Motor neuron (in vitro differentiated cells): ENCODE measurements at places on chromosomes 3 and 15. TPM values are rescaled to one million over a fixed set of nuclear protein-coding genes. Genes with fewer than 3 reads are reported as not detected.
A peak's percentile ranks its signal among the peaks of the same experiment; 100 is the strongest.

The TOMM70 gene
- 72.5 and 74.3 TPM in 2 replicates for total RNA-seq

DNA sequence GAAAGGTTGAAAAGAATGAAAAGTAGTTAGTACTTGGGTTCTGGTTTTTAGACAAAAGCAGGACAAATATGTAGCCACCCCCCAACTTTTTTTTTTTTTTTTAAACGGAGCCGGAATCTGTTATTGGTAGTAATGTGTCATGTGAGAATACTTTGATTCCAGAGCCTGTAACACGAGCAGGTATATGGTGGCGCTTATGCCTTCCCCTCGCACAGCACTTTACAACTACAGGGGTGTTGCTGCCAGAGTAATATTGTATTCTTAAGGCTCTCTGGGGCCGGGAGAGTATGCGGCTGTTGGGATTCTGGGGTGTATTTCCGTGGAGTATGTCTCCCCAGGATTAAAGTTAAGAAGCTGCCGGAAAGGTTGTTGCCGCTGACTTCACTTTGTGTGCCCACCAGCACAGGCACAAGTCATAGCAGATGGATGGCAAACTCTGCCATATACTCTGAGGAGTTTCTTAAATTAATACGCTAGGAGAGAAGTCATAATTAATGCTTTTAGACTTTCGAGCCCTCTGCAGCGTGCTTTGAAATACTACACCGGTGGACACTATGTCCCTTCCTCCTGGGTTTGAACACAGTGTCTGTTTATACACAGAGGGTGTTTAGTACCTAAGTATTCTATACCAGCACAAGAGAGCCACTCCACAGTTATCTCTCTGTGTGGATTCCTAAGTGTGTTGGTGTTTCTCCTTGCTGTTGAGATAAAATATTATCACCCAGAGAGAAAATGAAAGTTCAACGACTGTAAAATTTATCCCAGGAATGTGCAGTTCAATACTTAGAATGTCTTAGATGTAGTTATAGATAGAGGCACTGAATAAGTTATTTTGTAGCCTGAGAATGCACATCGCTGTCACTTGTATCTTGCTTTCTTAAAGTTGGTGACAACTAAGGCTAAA, 1.4 kb downstream of the MBNL1 start:
- peak; percentile 49 for ATAC-seq

The GOLGA6L4 gene
- total RNA-seq = 0.49 and 7.8 TPM in 2 replicates

DNA sequence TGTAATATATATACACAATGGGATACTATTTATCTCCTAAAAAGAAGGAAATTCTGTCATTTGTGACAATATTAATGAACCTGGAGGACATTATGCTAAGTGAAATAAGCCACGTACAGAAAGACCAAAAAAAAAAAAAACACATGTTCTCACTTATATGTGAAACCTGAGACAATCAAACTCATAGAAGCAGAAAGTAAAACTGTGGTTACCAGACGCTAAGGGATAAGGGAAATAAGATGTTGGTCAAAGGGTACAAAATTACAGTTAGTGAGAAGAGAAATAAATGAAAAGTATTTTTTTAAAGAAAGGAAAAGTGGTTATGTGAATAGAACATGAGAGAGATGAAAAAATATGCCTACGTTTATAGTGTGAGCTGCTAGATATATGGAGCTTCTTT, 101.1 kb downstream of the CPNE4 start:
- no peak for ATAC-seq

GRCh38 chr3:114454551-114455251, 160.9 kb downstream of the TIGIT start:
- peak; percentile 94 for ATAC-seq

GRCh38 chr15:85711580-85712192, 83.0 kb downstream of the KLHL25 start:
- ATAC-seq = peak; percentile 55

The APOD gene
- 12.9 and 19.0 TPM in 2 replicates for total RNA-seq

GRCh38 chr3:46935989-46936558, 40.5 kb downstream of the CCDC12 start:
- no peak for ATAC-seq

DNA sequence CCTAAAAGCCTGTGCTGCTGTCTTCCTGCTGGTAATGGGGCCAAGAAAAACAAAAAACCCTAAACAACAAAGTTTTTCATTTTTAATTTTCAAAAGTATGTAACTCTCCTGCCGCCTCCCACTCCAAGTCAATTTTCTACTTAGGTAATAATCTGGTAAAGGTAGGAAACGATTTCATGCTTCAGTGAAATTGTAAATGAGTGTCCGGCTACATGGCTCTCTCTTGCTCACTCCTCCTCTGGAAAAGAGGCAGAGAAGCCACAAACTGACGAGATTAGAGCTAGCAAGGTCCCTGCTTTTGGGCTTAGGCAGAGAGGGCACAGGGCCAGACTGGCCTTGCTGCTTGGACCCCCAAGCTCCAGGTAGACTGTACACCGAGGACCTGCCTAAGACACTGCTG, 23.5 kb downstream of the KLHL25 start:
- no peak for ATAC-seq

The ADGRG7 gene
- total RNA-seq = not detected in 2 replicates

The KBTBD13 gene
- total RNA-seq = 0.15 TPM in 1 of 2 replicates, not detected in the other

The CSPG5 gene
- total RNA-seq = 12.7 and 14.9 TPM in 2 replicates

DNA sequence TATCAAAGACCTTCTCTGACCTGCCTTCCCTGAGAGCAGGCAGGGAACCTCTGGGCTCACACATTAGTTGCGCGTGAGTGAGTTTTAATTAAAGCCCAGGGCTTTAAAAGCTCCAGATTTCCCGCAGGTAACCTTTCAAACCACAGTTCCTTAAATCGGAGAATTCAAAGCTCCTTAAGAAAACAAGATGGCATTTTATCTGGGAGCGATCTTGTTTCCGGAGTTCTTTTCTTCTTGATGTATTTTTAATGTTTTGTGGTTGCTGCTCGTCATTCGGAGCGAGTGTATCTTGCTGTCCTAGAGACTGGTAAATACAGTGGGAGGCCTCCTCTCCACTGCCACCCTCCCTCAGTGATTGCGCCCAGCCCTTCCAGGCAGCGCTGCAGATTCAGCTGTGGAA, 284.3 kb downstream of the CLSTN2 start:
- ATAC-seq = no peak
